Activated T-helper 1 cell treated with anti-CD3 and anti-CD28 coated beads, Interleukin-2, amount 50 U/mL, for 16 hours (primary cell): ENCODE measurements at places on chromosomes 2 and 18.

- DNase-seq = no peak
Measured at GRCh38 chr2:203631068-203631757, 75.2 kb upstream of the CD28 start.

GRCh38 chr2:133690780-133691179, 122.5 kb upstream of the NCKAP5 start:
- DNase-seq = no peak

GRCh38 chr2:174666312-174666711, 68.7 kb upstream of the WIPF1 start:
- DNase-seq = no peak

DNA sequence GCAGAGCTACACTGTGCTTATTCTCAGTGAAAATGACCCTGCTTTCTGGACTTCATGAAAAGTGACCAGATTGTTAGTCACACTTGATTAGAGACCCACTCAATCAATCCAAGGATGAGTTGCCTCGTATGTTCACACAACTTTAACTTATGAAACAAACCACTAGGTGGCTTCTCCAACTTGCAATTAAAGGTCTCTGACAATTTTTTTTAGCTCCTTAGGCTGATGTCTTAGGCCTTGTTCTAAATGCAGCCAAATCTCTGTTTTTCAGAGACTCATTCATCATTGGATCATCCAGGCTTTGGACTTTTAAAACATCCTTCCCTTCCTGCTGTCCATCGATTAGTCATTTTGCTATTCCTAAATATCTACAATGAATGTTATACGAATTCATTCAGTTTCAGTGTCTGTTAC, 63.4 kb downstream of the MREG start:
- no peak for DNase-seq

- no peak for DNase-seq
Measured at GRCh38 chr2:200873560-200873959, 9.1 kb upstream of the CLK1 start.

- DNase-seq = no peak
Measured at GRCh38 chr2:5911718-5912117, 219.5 kb downstream of the SOX11 start.

- peak; percentile 53 for DNase-seq
Measured at GRCh38 chr2:232521959-232522622, 1.9 kb downstream of the PRSS56 start.

- DNase-seq = no peak
Measured at GRCh38 chr2:24722141-24722790, 70.9 kb downstream of the PTRHD1 start.

DNA sequence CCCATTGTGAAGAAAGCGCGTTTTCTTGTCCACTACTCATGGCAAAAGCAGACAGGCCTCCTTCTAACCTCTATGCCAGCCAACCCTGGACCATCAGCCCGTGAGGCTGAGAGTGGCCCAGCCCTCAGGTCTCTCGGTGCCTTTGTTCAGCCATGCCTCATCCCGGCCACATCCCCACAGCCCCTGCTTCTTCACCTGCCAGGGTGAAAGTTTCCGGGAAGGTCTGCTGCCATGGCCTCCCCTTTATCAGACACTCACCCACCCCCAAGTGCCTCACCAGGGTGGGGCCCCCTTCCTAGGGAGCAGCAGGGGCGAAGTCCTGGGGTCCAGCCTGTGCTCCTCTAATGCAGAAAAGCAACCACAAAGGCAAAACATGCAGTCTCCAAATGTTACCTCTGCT, 478.4 kb upstream of the SALL3 start:
- no peak for DNase-seq

- no peak for DNase-seq
Measured at GRCh38 chr2:129957891-129958290, 21.6 kb upstream of the RAB6C start.

- no peak for DNase-seq
Measured at GRCh38 chr2:127032621-127033020, 74.3 kb downstream of the BIN1 start.

- no peak for DNase-seq
Measured at GRCh38 chr2:123953846-123954245, 71.2 kb upstream of the CNTNAP5 start.

GRCh38 chr2:70979626-70980025, 1.2 kb downstream of the ANKRD53 start:
- no peak for DNase-seq

- no peak for DNase-seq
Measured at GRCh38 chr2:188391354-188391753, 99.7 kb downstream of the GULP1 start.

GRCh38 chr2:135285391-135285790, 233.3 kb downstream of the RAB3GAP1 start:
- no peak for DNase-seq

DNA sequence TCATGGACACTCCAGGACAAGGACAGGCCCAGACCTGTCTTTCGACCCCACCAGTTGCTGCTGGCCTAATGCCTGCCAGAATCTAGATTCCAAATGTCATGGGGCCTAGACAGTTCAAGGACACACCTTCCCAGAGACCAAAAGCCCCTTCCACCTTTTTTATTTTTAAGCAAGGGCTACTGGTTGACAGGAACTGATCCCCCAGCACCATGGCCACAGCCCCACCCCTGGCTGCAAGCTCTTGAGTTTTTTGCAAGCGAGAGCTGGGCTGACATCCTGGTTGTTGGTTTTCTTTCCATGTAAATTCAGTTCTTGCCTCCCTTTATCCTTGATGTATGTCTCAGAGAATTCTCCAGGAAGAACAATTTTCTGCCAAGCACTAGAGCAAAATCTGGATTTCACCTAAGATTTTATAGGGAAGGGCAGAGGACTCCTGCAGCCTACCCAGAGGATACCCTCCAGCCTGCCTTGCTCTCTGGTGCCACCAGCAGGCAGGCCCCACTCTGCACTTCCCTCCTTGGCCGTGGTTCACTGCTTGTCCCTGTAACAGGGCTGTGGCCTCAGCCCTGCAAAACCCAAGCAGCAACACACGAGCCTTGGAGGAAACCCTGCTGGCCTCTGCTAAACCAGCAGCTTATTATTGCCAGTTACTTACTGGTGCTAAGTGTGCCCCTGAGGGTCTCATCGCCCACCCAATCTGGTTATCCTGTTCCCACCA, 97.7 kb downstream of the TWIST2 start:
- DNase-seq = no peak

- DNase-seq = no peak
Measured at GRCh38 chr2:150549381-150549780, 61.9 kb upstream of the RND3 start.

DNA sequence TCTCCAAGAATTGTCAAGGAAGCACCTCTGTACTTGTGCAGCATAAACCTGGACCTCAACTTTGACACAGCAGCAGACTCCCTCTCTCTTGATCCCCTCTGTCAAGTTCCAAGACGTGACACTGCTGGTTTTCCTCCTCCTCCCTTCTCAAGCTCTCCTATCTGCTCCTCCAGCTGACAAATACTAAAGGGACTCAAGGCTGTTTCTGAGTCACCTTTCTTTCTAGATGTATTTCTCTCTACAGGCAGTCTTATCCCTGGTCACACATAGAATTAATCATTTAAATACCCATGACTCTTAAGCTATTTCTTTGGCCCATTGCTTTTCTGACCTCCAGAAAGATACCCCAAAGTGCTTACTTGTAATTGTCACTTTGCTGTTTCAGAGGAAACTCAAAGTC, 53.5 kb downstream of the SEPTIN10 start:
- no peak for DNase-seq

DNA sequence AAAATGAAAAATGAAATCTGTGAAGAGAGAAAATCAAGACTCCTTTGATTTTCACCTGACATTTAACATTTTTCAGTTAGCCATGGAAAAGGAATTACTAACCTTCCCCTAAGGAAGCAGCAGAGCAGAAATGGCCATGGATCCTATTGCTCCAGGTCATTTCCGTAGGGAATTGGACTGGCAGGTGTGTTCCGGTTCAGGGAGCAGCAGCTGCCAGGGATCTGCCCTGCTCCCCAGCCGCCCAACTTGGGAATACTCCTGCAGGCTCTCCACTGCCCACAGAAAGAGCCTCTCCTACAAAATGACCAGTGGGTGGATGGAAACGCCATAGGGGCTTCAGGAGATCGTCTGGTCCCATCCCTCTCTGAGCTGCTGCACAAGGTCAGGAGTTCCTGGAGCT, 86.0 kb upstream of the MAPK4 start:
- DNase-seq = no peak

GRCh38 chr18:3816610-3817363, 366.8 kb downstream of the TGIF1 start:
- DNase-seq = no peak

DNA sequence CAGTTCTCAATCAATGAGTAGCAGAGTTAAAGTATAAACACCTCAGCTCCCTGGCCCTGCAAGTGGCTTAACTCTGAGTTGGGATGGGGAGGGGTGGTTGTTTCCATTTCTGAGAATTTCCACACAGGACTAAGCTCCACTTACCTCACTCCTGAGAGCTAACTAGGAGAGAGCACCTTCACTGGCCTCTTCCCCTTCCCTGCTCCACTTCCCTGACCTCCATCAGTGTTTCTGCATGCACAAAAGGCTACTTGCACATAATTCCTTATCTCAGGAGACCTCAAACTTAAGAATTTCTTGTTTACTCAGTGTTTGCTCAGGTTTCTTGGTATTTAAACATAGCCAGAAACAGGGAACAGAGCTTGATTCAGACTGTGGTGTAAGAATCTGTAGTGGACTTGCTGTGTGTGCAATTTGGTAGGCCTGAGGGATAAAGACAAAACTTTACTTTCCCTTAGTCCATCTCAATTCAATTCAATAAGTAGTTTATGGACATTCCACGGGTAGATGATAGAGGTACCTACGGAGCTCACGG, 97.2 kb downstream of the PID1 start:
- DNase-seq = no peak

- DNase-seq = no peak
Measured at GRCh38 chr2:25178976-25179375, 10.6 kb upstream of the POMC start.

- no peak for DNase-seq
Measured at GRCh38 chr2:172845028-172845630, 109.5 kb downstream of the RAPGEF4 start.

DNA sequence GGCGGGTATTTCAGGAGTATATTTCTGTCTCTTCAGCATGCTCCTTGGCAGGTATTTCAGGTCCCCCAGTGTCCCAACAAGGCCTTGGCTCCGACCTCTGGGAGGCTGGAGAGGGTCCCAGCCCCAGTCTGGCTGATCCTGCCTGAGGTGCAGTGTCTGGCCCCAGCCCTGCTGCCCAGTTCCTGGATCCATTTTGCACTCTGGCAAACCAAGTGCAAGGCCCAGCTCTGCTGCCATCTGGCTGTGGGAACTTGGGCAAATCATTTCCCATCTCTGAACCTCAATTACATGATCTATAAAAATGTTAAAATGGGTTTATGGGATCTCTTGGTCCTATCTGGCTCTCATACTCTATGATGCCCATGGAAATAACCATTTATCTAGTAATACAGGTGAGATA, 63.6 kb downstream of the ZBTB7C start:
- DNase-seq = no peak

DNA sequence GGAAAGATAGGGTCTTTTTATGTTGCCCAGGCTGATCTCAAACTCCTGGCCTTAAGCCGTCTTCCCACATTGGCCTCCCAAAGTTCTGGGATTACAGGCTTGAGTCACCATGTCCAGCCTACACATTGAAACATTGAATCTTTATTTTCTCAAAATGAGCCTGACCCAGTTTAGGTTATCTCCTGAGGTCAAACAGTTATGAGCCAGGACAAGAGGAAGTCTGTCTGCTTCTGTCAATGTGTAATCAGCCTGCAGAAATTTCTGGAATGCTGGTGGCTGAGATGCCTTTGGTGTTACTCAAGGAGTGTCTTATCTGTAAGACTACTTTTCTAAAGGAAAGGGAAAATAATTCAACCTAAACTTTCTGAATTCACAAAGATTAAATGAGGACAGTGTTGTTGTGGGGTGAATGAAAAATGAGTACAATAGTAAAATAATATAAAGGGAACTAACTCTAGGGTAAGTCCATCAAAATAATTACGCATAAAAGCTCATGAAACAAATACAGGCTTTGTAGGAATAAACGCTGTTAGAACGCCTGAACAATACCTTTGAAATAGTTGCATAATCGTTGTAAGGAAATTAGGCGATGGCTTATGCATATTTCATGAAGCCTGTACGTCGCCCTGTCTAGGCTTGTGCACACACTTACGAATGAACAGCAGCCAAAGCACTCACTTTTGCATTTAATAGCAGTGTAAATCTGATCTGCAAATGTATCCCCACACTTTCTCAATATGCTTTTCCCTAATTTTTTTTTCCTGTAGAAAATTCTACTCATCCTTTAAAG, 260.8 kb downstream of the RDH14 start:
- no peak for DNase-seq

- peak; percentile 52 for DNase-seq
Measured at GRCh38 chr18:79528846-79529245, 133.1 kb downstream of the NFATC1 start.

- no peak for DNase-seq
Measured at GRCh38 chr18:42072407-42072806, 117.4 kb downstream of the PIK3C3 start.

- no peak for DNase-seq
Measured at GRCh38 chr2:207409517-207409916, 120.2 kb upstream of the CREB1 start.

- no peak for DNase-seq
Measured at GRCh38 chr2:240956935-240957655, 41.3 kb upstream of the SNED1 start.

DNA sequence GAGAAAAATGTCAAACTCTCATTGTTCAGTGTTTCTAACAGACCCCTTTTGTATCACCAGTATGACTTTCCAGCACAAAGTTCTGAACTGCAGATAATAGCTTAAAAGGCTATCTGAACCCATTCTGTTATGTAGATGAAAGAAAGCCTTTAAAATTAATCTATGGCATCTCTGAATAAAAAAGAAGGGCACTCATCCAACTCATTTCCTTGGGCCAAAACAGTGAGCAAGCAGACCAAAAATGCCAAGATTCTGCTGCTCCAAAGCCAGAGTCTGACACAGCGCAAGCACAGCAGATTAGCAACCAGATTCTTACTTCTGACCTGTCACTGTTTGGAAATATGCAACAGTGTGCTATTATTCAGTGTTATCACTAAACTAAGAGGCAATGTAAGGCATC, 22.6 kb upstream of the ITGA6 start:
- DNase-seq = no peak

GRCh38 chr2:30626397-30626796, 179.4 kb downstream of the LCLAT1 start:
- no peak for DNase-seq

- DNase-seq = no peak
Measured at GRCh38 chr2:12642859-12643258, 73.9 kb upstream of the TRIB2 start.

DNA sequence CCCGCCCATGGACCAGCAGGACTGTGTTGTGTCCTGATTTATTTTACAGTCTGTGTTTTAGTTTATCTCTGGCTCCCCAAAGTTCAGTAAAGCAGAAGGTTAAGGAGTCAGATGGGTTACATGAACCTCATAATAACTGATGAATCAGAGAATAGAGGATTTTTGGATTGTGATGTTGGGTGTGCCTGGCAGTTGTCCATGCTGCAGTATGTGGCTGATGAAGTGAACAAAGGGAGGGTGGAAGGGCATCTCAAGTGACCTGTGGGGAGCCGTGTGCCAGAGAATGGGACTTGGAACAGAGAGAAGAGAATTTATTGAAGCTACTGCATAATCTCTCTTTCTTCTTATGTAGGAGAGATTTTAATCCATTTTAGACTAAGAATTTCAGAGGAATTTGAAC, 145.5 kb downstream of the MAP4K4 start:
- DNase-seq = no peak

- no peak for DNase-seq
Measured at GRCh38 chr2:177746358-177746757, 326.2 kb downstream of the PDE11A start.
